Omental fat pad (tissue), 4 donors: ENCODE measurements at places on chromosomes 7 and 10. TPM values are rescaled to one million over a fixed set of nuclear protein-coding genes. Genes with fewer than 3 reads are reported as not detected.

DNA sequence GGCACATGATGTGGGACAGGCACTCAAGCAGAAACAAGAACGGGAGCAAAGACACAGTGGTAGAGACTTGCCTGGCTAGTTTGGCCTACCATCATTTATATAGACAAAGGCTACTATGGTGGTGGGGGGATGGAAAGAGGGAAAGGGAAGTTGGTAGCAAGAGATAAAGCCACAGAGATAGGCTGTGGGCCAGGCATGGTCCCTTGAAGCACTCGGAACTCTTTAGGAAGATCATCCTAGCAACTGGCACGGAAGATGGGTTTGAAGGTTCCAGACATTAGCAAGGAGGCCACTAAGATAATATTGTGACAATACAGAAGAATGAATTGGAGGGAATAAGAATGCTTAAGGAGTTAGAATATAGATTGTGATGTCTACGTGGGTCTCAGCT is 319.6 kb downstream of the ELMO1 start:
- DNase-seq: no peak

DNA sequence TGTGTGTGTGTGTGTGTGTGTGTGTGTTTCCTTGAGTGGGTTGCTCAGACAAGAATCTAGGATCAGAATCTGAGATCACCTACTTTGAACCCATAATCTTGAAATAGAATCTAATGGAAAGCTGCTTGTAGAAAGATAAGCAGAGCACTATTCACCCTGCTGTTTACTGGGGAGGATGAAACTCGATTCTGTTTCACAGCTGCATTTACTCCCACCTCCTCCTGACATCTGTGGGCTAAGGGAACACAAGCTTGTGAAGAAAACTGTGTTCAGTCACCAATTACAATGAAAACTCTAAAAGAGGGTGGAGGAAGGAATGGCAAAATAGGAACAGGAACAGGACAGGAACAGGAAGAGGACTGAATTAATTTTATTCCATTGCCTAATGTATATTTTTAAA is 269.5 kb downstream of the TSPAN12 start:
- DNase-seq: no peak

Gene TAS2R16
- not detected for total RNA-seq

DNA sequence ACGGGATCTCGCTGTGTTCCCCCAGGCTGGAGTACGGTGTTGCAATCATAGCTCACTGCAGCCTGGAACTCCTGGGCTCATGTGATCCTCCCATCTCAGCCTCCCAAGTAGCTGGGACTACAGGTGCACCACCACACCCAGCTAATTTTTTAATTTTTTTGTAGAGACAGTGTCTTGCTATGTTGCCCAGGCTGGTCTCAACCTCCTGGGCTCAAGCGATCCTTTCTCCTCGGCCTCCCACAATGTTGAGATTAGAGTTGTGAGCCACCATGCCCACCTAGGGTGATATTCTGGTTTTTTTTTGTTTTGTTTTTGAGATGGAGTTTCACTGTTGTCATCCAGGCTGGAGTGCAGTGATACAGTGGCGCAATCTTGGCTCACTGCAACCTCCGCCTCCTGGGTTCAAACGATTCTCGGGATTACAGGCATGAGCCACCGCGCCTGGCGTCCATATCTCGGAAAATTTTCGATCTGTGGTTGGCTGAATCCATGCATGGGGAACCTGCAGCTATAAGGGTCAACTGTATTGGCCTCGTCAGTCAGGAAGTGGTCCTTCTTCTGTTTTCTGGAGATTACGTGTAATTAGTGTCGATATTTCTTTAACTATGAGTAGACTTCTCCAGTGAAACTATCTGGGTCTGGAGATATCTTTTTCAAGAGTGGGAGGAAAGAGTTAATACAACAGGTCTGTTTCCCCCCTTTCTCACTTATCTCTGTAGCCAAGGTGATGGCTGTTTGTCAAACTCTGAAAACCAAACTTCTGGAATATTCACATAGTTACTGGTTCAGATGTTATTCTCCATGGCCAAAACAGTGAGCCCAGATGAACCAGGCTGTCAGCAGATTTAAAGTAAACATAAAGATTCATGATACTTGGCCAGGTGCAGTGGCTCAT is 21.0 kb upstream of the FIS1 start:
- no peak for DNase-seq

Gene UBE2D1
- 23.8 TPM for total RNA-seq

DNA sequence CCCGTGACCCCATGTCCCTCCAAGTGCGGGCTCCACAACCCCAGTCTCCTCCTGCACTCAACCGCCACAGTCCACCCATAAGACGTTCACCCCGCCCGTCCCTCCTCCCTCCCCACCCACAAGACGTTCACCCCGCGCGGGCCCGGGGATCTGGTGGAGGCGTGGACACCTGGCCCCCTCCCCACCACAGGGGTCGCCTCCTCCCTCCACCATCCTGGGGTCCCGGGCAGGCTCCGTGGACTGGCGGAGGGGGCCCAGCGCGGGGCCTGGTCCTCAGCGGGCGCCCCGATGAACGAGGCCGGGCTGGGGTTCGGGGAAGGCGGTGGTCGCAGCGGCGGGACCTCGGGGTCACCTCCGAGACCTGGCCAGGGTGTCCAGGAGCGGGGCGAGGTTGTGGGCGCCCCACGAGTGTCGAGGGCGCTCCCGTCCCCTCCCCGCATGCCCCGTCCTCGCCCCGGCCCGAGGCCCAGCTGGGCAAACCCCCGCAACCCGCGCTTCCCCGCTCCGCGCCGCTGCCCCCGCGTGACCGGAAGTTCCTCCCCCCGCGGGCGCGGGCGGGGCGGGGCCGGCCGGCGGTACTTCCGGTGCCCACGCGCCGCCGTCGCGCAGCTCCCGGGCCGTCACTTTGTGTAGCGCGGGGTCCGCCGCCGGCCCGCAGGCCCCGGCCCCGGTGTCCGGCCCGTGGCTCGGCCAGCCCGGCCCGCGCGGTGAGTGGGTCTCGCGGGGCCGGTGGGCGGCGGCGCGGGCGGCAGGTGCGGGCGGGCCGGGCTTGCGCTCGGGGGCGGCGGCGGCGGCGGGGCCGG is at the start of gene ZNF316:
TSS of gene ZNF316 (plus strand) at position 578 of the 803 bp plus-strand sequence. CDS start 5,092 bp downstream, outside the sequence.
- DNase-seq: no peak

Gene EBLN1
- not detected for total RNA-seq

DNA sequence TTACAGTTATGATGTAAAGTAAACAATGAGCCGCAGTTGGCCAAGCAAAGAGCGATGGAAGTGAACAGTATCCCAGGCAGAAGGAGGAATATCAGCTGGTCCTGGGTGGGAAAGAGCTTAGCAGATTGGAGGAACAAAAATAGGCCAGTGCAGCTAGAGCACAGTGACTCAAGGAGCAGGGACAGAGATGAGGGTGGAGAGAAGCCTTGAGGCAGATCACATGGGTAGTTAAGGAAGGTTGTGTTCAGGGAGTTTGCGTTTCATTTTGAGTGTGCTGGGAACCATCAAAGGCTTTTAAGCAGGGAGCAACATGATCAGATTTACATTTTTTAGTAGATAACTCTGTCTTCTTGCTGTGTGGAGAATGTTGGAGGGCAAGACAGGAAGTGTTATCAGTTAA is 113.6 kb downstream of the OAT start:
- DNase-seq: no peak

DNA sequence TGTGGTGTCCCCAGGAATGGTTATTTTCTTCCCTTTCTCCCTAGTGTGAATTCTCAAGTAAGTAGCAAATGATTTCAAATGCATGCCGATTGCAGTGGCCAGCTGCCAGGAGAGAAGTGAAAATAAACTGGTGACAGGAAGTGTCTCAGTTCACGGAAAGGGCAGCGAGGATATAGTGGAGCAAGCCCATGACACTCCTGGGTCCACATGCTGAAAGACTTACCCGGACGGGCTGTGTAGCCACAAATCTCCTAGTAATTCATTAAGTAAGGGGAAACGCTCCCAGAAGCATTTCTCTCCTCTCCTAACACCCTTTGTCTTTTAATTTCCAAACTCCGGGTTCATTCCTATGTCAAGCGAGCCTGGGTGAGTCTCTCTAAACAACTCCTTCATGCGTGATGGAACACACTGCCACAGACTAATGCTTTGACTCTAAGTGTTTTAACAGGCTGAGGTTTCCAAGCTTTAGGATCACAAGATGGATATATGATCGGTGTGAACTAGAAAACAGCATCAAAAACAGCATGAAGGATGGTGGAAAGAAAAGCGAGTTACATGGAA is 125.6 kb downstream of the CYP26A1 start:
- DNase-seq: peak; percentile 38

- DNase-seq: no peak
Observed at GRCh38 chr7:117827862-117828261, 45.4 kb downstream of the CTTNBP2 start.

- no peak for DNase-seq
Observed at GRCh38 chr10:111973306-111973705, 210.3 kb downstream of the GPAM start.

GRCh38 chr10:120940299-120940900 is 89.2 kb downstream of the WDR11 start:
- no peak for DNase-seq

GRCh38 chr7:41881331-41882130 is 178.6 kb upstream of the INHBA start:
- DNase-seq: no peak

- DNase-seq: no peak
Observed at GRCh38 chr10:5434017-5434753, 21.8 kb downstream of the NET1 start.

- DNase-seq: no peak
Observed at GRCh38 chr10:129780901-129781795, 182.9 kb downstream of the EBF3 start.

Gene PON1
- 2.0 TPM for total RNA-seq

DNA sequence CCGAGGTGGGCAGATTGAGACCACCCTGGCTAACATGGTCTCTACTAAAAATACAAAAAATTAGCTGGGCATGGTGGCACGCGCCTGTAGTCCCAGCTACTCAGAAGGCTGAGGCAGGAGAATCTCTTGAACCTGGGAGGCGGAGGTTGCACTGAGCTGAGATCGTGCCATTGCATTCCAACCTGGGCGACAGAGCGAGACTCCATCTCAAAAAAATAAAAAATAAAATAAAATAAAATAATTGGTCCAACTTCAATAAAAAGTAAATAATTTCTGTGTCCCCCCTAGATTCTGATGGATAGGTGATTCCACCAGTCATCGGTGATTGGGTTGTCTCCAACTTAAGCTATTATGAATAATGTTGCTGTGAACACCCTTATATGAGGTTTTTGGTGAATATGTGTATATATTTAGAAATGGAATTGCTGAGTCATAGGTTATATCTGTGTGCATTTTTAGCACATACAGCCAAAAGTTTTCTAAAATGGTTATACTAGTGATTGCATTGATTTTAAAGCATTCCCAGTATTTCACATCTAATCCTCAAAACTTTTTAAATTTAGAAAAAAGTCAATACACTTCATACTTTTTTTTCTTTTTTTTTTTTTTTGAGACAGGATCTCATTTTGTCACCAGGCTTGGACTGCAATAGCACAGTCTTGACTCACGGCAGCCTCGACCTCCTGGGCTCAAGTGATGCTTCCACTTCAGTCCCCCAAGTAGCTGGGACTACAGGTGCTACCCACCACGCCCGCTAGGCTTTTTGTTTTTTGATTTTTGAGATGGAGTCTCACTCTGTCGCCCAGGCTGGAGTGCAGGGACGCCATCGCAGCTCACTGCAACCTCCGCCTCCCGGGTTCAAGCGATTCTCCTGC is 13.7 kb upstream of the SRPK2 start:
- DNase-seq: no peak

DNA sequence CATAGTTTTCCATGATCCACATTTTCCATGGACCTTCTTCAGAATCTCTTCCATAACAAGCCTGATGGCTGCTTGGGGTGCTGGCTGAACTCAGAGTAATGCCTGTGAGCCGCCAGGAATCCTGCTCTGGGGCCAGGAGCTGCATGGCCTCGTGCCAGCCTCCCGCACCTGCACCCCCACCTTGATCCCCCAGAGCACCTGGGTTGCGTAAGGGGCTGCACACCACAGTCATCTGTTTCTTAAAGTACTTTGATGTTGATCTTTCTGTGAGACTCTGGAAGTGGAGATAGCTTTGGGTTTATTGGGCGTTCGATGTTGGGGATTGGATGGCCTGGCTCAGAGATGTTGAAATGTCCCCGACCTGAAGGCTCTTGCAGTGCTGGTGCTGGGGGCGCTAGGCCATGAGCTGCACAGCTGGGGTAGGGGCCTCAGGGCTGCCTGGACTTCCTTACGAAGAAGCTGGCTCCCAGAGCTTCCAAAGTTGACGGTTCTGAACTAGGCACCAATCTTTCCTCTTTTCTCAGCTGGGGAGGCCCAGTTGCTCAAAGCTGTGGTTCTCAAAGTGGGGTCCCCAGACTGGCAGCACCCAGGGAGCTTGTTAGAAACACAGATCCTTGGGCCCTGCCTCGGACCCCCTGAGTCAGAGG is 534.0 kb downstream of the DNAJB6 start:
- DNase-seq: no peak

Gene CHN2
- 25.9 TPM for total RNA-seq

DNA sequence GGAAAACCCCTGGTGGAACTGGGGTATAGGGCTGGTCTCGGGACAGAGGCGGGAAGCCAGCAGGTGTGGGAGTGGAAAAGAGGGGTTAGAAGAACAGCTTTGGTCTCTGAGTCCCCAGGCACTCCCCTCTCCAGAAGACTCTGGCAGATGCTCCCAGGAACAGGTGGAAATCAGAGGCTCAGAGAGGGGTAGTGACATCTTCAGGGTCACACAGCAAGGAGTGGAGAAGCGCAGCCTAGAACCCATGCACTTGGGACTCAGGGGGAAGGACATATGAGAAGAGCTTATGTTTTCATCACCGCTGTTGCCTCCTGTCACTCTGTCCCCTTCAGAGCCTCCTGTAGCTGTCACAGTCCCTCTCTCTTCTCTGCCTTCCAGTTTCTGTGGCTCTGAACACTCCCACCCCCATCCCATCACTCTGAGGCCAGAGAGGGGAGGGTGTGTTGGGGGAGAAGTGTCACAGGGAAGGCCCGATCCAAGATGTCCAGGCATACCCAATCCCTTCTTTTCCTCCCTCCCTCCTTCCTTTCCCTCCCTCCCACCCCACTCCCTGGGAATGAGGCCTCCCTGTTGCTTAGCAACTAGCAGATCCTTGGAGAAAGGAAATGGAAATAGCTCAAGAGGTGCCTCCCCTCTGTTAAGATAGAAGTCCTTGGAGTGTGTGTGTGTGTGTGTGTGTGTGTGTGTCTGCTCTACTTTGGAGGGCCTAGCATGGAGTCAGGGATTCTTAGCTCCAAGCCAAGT is 32.0 kb downstream of the SRRM3 start:
- DNase-seq: no peak

Gene IGF2BP3
- 2.3 TPM for total RNA-seq

- DNase-seq: no peak
Observed at GRCh38 chr7:143354376-143354775, 8.1 kb downstream of the FAM131B start.

Gene FGFR2
- total RNA-seq: 2.0 TPM
